HuH-7.5 (cell line): ENCODE measurements at places on chromosomes 1 and 21.

DNA sequence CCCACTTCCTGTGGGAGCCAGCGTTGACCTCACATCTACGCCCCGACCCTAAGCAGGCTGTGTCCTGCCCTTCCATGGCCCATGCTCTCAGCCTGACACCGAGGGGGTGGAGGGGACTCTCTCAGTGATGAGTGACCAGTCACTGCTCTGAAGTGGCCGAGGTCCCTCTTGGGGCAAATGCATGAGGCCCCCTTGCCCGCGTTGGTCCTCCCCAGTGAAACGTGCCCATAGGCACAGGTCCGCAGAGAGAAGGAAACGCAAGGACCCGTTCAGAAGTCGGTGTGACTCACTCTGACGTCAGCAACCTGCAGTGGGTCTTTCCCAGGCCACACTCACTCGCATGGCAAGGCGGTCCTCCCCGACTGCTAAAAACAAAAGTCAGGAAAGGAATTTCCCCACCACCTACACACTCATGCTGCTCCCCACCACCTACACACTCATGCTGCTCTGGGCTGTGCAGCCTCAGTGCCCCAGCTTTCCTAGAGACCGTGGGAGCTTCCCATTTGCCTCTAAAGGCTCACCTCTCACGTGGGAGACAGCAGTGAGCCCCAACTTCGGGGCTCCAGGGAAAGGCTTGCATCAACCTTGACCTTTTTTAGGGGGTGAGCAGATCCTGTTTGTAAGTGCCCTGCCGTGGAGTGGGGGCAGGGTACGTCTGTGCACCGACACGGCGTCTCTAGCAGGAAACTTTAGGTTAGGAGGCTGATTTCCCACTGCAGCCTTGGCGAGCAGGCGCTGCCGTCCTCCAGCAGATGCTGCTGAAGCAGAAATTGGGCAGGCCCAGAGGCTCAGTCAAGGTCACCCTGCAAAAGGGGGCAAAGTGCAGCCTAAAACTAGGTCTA, 11.4 kb downstream of the UBASH3A start:
- DNase-seq, result no peak

DNA sequence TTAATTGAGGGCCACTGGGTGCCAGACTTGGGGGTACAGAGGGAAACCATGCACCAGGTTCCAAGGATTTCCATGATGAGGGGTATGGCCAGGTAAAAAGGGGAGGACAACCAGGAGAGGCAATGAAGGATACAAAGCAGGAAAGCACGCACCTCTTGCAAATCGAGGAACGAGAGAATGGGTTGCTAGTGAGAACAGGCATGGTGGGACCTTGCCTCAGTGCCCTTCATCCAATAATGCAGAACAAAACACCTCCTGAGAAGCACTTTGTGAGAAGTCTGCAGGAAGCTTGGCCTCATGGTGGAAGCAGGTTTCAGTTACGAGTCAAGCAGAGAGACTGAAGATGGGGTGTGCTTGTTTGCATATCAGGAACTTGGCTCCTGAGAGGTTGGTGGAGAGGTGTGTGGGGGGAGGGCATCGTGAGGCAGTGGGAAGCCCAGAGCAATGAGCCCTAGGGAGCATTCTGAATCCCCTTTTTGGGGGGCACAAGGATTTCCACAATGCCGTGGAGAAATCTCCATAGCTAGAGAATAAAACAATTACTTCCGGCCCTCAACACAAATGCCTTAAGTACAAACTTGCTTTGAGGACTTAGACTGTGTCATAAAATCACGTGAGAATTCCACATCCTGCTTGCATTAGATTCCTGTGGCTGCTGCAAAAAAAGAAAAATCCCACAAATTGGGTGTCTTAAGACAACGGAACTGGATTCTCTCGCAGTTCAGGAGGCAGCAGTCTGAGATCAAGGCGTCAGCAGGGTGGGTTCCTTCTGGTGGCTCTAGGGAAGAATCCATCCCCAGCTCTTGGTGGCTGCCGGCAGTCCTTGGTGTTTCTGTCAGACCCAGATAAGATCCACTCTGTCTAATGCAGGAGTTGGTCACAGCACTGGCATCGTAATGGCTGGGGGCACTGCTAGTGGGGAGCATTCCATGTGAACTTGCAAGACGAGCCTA, 54.9 kb upstream of the BACE2 start:
- no peak for DNase-seq

GRCh38 chr1:110588991-110589390, 17.2 kb downstream of the KCNA2 start:
- DNase-seq, result no peak

DNA sequence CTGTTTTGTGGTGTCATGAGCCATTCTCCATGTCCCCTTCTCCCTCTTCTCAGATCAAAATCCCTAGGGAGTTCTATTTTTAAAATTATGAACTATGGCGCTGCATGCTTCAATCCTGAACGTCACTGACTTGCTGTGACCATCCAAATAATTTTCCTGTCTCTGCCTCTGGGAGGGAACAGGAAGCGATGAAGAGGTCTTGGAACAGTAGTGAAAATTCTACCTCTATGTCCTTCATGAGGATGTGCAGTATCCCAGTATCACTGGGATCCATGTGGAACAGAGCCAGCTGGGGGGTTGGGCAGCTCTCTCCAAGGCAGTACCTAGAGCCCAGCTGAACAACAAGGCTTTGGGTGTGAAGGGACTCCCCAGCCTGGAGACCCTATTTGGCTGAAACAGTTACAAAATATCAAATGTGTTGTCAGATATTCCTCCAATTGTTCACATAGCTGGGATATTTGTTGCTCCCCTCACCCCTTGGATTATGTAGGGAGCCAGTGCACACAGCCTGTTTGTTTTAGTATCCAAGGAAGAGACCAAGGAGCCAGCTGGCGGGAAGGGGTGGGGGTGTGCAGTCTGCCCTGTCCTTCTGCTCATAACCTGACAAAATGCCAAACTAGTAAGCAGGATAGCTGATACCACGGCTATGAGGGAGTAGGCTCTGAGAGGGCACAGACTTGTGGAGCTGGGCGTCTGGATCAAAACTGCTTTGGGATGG, 7.6 kb downstream of the DCLRE1B start:
- no peak for DNase-seq

DNA sequence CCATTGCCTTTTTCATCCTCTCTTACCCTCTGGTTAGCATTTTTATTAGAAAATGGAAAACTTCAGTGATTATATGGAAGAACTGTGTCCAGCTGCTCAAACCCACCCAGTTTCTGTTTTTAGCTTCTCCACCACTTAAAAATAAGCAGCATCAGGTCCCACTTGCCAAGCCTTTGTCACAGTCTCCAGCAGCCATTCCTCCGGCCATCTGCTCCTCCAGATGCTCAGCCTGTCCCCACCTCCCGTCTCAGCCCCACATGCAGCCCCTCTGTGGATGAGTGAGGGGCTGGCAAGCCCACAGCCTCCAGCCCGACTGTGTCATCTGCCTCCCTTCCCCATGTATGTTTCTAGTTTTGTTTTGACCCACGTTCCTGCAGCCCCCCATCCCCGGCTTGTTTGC, 289.7 kb downstream of the HHAT start:
- DNase-seq, result no peak

DNA sequence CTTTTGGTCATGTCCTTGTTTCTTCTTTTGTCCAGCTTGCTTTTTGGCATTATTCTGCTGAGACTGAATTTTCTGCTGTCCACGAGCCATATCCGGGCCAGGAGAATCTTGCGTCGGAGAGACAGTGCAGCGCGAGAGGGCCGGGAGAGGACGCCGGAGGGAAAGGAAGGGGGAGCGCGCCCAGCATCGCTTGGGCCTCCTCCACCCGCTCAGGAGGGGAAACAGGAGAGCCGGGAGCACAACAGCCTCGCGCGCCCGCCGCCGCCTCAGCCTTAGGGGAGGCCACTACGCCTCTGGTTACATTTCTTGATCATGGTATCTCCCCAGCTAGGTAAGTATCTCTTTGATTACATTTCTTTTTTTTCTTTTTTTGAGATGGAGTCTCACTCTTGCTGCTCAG, 7.4 kb upstream of the DEGS1 start:
- DNase-seq, result no peak

DNA sequence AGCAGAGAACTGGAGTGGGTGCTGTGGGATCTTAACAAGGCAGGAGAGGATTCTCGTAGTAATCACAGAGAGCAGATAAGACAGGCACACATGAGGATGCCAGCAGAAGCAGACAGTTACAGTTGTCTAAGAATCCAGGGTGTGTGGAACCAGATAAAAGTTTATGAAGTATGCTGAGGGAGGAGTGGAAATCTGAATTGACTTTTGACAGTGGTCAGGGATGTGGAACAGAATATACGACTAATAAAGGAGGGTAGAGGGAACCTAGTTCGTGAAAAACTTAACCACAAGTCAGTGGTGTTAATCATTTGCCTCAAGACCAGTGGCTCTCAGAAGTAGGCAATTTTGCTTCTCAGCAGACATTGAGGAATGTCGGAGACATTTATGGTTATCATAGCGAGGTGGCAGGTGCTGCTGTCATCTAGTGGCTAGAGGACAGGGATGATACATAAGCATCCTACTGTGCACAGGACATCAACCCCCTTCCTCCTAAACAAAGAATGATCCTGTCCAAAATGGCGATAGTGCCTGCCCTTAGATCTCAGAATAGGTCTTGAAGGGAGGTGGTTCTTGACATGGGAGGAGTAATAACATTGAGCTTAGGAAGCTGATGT, 3.0 kb downstream of the LRRC8D start:
- no peak for DNase-seq

GRCh38 chr1:96481409-96481808, 240.2 kb upstream of the PTBP2 start:
- DNase-seq, result no peak

DNA sequence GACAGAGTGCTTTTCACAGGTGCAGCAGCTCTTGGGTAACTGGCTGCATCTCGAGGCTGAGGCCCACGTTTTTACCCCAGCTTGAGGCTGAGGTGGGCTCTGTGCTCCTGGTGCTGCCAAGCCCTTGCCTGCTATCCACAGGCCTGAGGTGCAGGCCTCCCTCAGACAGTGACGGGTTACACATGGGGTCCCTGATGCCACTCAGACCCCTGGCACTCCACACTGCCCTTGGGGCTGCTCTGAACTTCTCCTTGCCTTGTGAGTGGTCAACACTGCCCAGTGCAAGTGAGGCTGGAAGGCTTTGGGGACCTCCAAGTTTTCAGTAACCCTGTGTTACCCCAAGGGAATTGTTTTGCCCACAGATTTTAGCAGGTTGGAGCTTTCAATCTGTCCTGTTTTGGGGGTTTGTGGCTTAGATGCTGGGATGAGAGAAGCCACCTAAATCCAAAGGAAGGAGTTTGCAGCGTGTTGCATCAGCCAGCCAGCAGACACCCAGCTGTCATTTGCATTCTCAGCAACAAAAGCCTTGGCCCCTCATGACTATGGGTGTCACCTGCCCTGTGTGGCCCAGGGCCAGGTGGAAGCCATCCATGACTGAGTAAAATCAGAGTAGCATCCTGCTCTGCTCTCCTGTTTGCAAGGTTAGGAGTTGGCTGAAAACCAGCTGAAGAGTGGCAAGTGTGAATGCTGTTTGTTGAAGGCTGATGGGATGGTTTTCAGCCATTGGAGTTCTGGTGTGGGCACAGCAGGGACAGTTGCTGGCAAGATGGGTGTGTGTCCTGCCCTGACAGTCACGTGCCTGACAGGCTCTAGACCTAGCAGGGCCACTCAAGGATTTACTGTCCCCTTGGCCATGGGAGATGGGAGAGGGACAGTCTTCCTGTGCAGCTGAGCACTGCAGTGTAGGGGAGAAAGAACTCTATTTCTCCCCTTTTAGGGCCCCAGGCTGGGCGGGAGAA, 3.2 kb downstream of the RNF187 start:
- no peak for DNase-seq

- DNase-seq, result no peak
Measured at GRCh38 chr1:203175827-203176241, 208 bp upstream of the MYBPH start.

DNA sequence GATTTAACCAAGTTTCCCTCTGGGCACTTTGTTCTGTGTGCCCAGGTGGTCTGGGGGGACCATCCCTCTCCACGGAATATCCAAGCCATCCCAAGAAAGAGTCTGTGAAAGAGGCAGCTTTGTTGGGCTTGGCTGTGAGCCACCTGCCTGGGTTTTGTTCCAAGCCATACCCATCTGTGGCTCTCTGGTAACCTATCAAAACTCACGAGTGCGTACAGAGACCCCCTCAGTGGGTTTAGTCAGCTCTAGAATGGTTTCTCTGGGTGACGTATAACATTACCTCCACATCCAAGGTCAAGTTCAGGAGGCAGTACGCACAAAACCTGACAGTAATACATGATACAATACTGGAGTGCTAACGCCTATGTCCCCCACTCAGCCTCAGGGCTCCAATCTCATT, 54.2 kb downstream of the DNTTIP2 start:
- DNase-seq, result no peak

GRCh38 chr21:26945916-26946675, 20.8 kb downstream of the ADAMTS5 start:
- no peak for DNase-seq

DNA sequence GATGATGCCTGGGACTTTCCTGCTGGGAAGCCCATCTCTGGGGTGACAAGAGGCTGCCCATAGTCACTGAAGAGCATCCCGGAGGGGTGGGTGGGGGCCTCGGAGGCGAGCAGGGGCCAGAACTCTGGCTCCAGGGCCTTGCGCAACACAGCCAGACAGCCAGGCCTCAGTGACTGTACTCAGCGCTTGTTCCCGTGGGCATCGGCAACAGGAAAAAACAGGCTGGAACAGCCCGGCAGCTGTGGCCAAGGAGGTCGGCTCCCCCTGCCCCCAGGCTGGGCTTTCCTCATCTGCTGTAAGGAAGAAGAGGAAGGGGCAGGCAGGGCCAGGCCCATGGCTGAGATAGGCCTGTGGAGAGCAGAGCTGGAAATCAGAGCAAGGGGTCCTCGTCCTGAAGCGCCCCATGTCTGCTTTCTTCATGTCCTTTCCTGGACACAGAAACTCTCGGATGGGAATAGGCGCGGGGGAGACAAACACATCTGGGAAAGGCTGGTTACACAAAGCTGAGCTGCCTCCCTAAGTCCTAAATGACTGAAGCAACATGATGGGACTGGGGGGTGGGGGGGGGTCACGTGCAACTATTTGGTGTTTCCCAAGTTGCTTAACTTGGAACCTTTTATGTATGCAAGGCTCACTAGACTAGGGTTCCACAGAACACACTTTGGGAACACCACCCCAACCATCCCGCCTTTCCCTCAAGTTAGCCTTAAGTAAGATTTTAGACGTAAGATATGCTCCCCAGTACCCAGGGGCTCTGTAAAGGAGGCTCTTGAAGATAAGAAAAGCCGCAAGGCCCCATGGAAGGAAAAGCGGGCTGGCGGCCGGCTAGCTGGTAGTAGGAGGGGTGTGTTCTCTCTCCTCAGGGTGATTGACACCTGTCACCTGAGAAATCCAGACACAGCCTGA, 30.7 kb downstream of the HSPG2 start:
- no peak for DNase-seq

DNA sequence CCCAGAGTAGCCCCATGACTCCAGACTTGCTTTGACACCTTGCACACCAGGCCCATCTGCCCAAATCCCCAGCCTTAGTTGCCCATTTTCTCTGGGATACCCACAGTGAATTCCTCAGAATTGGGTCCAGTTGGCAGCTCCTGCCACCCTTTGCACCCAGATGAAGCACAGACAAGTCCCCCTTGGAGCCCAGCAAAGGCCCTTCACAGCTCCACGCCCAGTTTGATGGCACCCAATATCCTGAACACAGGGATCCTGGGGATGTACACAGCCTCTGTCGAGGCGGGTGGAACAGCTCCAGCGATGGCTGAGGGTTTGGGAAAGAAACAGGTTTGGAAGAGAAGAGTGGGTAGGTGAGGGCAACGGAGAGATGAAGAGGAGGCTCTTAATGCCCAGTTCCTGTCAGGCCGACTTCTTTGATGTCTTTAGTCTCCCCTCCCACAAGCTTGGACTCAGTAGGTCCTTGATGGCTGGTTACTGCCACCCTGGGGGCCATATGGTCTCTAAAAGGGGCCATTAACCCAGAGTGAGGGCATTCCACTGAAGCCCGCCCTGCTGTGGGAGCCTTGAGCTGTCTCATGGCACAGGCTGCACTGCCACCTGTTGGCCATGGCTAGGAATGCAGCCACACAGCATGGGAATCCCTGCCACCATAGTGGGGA, 21.7 kb downstream of the TMEM53 start:
- DNase-seq, result peak; percentile 91
